Stimulated activated CD8-positive, alpha-beta memory T cell treated with anti-CD3 and anti-CD28 coated beads, Interleukin-4, amount 100 ng/mL, for 1 hour (primary cell): ENCODE measurements at places on chromosomes 3 and 15.

DNA sequence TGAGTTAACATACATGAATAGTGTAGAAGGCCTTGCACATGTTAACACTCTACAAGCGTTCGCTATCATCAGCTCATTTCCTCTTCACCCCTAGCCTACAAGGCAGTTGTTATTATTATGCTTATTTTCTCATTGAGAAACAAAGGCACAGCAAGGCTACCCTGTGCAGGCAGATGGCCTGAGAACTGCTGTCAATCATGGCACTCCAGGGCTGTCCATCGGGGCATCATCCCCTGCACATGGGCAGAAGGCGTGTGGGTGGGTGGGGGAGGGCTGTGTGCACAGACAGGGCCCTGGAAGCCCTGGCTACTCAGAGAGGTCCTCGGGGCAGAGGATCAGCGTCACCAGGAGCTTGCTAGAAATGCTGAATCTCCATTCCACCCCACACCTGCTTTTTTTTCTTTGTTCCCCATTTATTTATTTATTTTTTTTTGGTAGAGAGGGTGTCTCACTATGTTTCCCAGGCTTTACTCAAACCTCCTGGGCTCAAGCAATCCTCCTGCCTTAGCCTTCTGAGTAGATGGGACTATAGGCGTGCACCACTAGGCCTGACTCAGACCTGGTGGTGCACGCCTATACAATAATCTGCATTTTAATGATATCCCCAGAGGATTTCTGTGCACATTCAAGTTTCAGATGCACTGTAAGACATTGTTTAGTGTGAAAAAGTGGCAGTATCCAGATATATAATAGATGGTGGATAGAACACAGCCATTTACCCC, 9.6 kb upstream of the ZXDC start:
- no peak for DNase-seq

- no peak for DNase-seq
Measured at GRCh38 chr3:184760337-184761074, 48.6 kb upstream of the MAGEF1 start.

DNA sequence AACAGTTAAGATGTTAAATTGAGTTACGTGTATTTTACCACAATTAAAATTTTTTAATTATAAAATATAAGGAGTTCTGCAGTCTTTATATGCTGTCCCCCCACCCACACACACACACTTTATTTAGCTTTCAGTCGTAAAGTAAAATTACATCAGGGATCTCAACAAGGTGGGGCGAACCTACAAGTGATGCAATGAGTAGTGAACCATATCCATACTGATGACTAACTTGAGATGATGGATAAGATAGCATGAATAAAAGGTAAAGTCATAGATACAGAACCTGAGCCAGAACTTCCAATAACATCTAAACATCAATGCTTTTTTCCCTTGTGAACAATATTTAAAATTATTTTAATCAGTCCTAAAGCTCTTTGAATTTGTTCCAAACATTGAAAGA, 77.2 kb downstream of the VPS13C start:
- no peak for DNase-seq

DNA sequence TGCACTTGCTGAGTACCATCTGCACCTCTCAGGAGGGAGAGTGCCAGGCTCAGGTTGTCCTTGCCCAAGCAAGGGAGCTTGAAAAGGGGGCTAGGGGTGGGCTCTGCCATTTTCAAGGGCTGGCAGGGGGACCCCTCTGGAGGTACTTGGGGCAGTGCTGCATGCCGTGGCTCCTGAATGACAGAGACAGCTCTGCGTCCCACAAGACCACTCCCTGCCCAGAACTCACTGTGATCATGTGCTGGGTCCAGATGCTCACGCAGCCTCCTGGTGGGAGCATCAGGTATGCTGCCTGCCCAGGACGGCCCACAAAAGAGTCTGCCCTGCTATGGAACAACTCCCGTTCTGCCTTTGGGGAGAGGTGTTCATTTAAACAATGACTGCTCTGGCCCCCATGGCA, 165.2 kb downstream of the GOLGA6L4 start:
- no peak for DNase-seq

GRCh38 chr15:74545776-74546656, 5.0 kb downstream of the ARID3B start:
- DNase-seq, result peak; percentile 79

GRCh38 chr3:13417166-13417947, 2.8 kb downstream of the NUP210 start:
- DNase-seq, result no peak

GRCh38 chr3:132626955-132627354, 29.9 kb downstream of the ACKR4 start:
- no peak for DNase-seq

DNA sequence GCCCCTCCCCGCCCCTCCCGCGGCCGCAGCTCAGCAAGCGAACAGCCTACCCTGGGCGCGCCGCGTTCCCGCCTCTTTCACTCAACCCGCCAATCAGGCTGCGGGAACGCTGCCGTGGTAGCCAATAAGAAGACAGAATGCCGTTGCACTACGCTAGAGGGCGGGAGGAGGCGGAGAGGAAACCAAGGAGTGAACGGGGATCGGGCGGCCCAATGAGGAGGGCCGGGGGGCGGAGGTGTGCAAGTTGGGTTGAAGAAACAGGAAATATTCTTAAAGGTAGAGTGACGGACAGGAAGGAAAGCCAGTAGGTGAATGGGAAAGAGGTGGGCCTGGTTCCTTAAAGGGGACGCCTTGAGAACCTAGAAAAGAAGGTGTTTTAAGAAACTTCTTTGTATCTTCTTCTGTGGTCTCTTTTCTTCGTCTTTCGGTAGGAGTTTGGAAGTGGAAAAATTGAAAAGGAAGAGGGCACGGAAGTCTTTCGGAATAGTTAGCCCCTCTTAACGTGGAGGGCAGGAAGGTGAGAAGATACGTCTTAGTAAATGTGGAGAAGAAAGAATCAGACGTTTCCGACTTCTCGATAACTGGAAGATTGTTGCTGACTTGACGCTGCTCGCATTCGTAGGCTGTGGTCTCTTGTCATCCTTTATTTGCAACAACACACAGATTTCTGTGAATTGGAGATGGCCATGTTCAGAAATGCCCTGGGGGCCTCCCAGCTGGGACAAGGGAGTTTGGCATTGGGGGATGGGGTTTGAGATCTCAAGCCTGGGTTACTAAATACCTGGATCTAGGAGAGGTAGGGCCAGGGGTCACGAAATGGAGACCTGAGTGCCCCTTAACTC, 437 bp upstream of the USF3 start:
- DNase-seq, result peak; percentile 93

DNA sequence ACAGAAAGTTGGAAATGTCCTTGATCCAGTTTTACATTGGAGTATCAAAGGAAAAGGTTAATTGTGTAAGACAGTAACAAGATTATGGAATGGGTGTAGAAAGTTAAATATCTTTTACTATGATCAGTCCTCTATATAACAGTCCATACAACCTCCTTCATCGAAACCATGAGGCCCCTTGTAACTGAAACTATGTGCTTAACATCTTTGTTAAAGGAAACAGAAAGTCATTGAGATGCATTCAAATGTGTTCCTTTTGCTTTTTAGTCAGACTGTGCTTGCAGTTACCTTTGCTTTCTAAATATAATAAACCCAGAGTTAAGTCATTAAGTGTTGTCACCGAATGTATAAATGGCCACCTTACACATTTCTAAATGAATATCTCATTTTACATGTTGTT, 1298.5 kb downstream of the ROBO2 start:
- DNase-seq, result no peak

- DNase-seq, result no peak
Measured at GRCh38 chr3:122263058-122263457, 62.0 kb upstream of the CSTA start.

DNA sequence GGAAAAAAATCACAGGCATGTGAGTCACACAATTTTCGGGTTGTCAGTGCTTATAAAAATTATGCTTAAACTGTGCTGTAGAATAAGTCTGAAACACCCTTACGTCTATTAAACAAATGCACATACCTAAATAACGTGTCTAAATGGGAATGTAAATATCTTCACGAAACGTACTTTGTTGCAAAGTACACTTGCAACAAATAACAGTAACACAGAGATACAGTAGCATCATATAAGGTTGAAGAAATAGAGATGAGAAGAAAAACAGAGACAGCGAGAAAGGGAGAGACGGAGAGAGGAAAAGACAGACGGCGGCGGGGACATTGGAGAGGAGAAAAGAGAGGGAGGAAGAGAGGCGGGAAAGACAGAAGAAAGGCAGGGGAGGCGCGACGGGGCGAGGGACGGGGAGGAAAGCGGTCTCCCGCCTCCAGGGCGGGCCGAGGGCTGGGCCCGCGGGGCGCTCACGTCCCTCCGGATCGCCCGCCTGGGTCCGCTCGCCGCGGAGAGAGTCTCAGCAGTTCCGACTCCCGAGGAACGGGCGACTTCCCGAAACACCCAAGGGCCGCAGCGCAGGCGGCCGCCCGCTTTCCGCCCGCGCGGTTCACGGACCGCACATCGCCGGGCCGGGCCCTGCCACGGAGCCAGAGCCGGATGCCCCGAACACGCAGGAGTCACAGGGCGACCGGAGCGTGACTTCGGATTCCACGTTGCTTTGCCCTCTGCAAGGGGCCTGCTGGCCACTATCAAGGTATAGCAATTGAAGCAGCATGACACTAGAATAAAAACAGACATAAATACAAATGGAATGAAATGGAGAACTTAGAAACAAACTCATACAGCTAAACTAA, 153.4 kb downstream of the LMLN start:
- no peak for DNase-seq

GRCh38 chr3:166013073-166013679, 176.0 kb upstream of the BCHE start:
- no peak for DNase-seq

DNA sequence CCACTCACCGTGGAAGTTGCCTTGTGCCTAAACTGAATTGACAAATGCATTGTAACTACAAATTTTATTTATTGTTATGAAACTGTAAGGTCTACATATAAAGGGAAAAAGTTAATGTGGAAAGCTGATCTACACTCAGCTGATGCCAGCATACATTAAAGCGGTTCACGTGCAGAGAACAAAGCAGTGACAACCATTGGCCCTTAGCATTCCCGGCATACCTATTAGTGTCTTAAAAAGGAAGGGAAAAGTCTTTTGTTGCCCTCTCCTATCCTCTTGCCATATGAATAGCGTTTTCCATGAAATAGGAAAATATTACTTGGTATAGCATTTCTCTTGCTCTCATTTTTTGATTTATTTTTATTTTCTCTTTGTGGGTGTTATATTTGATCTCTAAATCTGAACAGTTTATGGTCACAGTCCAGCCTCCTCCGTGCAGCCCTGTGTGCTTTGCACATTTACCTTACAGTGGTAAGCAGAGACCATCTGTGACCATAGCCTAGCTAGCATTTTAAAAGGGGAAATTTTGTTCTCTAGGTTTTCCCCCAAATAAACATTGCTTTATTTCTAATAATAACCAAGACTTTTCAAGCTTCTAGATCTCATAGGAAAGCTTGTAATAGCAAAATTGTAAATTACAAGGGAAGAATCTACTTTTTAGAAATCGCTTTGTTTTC, 89.7 kb upstream of the CGNL1 start:
- no peak for DNase-seq

DNA sequence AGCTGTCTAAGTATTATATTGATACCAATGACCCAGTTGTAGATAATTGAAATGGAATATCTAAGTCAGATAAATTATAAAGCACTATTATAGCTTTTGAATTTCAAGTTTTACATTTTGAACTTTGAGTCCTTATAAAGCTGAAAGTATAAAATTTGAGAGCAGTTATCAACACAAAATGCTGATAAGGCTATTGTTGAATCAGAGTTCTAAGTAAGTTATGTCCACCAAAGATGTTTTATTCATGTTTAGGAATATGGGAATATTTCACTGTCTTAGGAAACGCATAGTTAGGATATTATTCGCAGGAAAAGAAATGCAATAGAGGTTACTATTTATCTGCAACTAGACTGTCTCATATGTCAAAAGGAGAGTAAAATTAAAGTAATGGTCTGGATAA, 29.4 kb downstream of the ZPLD1 start:
- no peak for DNase-seq

GRCh38 chr3:136512381-136512780, 239.8 kb downstream of the STAG1 start:
- no peak for DNase-seq

DNA sequence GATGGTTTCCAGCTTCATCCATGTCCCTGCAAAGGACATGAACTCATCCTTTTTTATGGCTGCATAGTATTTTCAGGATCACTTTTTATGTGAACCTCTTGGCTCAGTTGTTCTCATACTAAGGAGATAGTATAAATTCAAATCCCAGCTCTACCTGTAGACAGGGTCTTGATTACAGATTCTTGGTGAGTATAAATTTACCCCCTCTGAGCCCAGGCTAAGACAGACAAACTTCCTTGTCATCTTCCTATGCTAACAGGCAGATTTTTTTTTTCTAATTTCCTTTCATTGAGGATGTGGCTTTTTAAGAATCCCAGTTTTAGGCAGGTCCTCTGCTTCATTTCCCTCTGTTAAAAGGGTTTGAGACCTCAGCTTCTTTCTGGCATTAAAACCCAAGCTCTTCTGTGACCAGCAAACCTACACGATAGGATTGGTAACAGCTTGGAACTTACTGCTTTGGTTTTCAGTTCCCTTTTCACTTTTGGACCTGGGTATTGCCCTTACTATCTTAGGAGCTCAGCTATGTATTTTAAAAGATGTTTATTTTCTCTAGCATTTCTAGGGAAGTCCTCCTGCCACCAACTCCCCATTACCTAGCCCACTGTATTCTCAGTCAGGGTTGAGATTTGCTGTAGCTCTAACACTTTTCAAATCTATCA, 72.5 kb downstream of the VPS8 start:
- no peak for DNase-seq

DNA sequence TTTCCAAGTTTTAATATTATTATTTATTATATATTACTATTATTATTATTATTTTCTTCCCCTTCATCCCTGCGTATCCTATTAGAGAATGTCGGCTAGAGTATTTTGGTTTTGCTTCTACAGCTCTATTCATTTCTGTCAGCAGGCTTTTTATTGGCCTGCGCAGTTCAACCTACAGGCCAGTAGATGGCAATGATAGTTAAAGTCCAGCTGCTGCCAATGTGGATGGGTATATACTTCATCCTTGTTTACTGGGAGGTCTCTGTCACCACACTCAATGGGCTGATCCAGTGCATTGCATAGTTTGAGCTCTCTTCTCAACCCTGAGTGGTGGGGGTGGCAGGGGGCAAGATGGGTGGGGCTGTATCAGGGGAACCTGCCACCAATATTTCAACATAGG, 799.8 kb downstream of the NSUN3 start:
- DNase-seq, result no peak

DNA sequence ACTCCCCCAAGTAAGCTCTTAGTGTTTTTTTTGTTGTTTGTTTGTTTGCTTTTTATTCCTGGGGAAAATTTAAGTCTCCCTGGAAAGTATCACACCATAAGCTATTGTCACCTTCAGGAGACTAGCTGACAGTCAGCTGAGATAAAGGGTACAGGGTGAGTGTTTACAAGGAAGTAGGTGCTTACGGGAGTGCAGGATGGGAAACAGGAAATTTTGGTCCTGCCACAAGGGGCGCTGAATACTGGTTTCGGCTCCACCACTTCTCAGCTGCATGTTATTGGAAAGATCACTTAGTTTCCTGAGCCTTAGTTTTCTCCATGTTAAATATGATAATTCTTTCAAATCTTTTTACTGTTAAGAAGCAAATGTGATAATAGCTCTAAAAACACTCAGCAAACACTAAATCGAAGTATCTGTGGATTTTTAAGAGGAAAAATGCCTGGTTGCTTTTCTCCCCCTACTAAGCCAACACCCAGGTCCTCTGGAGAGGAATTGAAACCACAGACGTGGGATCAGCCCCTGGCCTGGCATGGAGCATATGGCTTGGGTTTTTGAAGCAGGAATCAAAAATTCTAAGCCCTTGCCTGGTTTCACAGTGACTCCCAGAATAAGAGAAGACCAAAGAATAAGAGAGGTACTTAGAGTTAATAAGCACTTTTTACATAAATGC, 90.7 kb downstream of the SCN11A start:
- DNase-seq, result no peak

- no peak for DNase-seq
Measured at GRCh38 chr3:141877911-141878310, 1.5 kb downstream of the ATP1B3 start.
